ENCODE measurements at places on chromosomes 3 and 15.

- no peak for DNase-seq
Measured at GRCh38 chr15:86018679-86019078, 61.0 kb upstream of the AGBL1 start.

DNA sequence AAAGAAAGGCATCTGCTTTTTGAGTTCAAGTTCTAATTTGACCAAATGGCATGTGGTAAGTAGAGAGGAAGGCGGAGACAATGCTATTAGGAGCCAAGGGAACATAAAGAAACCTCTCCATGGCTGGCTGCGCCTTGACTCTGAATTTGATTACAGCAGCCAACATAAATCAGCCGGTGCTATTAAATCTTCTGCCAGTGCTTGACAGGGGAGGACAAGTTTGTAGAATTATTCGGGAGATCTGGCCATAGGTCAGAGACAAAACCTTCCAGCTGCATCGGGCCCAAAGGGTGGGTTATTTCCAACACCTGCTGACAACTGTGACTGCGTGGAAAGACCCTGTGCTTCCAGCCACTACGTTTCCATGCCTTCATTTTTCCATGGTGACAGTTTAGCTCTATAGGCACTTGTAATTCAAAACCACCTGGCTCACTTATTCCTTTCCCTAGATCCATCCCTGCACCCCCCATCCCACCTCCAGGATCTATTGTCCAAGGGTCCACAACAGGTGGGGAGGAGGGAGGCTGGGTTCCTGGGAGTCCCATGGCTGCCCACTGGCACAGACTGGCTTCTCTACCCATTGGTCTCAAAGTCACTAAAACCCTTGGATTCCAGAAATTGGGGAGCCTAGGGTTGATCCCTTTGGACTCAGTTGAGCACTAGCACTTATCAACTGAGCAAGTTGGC is 15.9 kb downstream of the COLQ start:
- DNase-seq = no peak

GRCh38 chr3:123667784-123668183 is 82.9 kb upstream of the HACD2 start:
- no peak for DNase-seq

DNA sequence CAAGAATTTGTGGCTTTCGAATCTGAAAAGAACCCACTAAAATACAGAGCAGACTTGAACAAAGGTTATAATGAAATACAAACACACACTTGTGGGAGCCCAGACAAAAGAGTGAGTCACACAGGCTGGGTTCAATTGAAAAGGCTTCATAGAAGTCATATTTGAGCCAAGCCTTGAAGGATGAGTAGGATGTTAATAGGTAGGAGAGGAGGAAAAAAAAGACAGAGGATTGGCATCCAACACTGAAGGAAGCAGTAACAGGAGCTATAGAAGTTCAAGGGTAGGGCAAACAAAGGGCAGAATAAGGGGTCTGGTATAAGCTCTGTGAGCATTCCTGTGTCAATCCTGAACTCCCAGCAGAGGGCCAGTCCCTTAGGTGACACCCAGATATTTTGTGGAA is 325.4 kb downstream of the FOXP1 start:
- DNase-seq = no peak

DNA sequence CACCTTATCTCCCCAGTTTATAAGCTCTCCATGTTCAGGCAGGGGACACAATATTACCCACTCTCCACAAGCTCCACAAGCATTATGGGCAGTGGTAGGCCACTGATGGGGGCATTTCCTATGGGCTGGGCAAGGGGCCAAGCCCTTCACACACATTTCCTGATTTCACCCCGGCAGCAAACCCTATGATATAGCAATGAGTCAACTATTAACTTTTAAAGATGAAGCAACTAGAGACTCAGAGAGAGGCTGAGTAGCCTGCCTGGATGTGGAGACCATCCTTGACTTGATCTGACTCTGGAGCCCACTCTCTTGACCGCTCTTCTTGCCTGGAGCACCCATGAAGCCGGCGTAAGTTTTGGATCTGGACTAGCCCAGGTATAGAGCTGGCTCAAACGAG is 27.4 kb downstream of the FOXL2NB start:
- DNase-seq = no peak

DNA sequence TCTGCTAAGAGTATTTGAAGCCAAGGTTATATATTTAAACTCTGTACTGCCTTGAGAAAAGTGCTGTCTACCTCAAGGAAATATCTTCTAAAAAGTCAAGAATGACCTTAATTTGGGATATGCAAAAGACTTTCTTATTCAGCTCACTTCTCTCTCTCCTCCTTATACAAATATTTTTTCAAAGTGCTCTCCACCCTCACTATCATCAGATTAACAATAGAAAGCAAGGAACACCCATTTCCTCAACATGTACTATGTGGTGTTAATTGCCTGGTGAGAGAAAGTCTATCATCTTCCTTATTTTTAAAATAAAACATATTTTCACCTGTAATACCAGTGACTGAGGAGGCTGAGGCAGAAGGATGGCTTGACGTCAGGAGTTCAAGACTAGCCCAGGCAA is 44.4 kb upstream of the RSL24D1 start:
- DNase-seq = no peak

GRCh38 chr3:180246688-180247195 is 210.0 kb upstream of the PEX5L start:
- DNase-seq = no peak

DNA sequence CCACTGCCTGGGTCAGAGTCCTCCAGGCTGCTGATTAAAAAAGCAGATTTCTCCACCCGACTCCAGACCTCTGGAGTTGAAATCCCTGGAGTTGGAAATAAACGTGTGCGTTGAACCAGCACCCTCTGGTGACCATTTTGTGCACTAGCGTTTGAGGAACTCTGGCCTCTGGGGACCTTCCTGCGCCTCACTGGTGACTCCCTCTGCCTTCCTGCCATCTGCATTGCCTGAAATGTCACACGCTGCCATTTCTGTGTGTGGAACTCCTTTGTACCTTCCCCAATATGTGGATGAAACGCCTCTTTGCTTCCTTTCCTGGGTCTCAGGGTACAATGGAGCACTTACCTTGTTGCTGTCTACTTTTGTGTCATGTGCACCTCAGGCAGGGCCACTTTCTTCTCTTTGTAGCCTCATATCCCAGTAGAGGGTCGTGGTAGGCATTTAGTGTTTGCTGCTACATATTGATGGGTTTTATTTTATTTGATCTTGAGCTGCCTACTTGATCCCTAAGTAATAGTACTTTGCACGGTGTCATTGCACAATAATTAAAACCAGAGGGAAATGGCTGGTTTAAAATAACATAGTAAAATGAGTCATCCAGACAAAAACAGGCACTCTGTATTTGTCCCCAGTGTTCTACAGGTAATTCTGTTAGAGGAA is 56.8 kb downstream of the GPR171 start:
- DNase-seq = peak; percentile 27

DNA sequence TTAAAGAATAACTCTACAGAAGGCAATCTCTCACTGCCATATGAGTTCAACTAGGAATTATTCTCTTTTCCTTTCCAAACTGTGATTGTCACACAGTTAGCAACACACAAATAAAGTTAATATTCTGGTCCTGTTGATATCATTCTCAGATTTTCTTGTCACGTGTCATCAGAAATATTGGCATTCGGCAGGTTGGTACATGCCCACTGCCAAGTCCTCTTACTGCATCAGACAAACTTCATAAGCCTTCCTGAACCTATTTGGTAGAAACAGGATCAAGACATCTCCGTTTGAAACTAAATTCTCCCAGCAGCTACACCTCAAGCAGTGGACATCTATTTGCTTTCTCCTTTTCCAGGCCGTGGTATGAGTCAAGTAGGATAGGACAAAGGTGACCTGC is 177.9 kb upstream of the SOX2 start:
- no peak for DNase-seq

- no peak for DNase-seq
Measured at GRCh38 chr3:181311186-181311585, 321.6 kb upstream of the DNAJC19 start.

DNA sequence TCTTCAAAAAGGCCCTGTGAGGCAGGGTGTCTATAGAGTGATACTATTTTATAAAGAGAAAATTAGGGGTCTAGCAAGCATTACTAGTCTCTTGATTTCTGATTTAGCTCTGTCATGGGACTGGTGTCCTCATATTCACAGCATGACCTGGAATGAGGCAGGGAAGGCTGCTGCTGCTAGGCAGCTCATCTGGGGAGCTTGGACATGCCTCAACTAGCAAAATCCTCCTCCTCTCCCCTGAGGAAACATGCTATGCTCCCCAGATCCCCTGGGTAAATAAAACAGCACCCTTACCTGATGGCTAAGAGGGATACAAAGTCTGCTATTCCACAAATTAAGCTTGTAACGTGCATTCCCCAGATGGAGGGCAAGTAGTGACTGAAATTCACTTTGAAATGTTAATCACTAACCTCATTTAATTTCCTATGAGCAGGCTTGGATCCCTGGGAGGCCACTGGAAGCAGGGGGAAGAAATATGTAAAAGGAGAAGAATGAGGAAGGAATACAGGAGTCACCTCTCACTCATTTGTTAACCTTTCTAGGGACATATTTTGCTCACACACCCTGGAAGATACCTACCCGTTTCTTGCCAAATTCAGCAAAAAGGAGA is 709.4 kb downstream of the SQOR start:
- DNase-seq = no peak

DNA sequence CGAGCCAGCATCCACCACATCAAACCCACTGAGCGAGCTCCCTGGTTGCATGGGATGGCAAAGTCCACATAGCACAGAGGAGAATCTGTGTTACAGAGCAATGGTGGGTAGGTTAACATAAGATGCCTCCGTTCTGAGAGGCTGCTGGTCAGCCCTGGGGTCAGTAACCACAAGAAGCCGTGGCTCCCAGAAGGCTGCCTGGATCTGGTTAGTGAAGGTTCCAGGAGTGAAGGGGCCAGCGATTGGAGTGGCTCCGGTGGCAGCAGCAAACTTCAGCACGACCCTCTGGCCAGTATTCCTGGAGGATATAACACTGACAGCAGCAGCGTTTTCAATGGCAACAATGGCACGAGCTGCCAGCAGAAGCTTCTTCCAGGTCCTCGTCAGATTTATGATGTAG is 18.4 kb upstream of the PIGZ start:
- DNase-seq = no peak

DNA sequence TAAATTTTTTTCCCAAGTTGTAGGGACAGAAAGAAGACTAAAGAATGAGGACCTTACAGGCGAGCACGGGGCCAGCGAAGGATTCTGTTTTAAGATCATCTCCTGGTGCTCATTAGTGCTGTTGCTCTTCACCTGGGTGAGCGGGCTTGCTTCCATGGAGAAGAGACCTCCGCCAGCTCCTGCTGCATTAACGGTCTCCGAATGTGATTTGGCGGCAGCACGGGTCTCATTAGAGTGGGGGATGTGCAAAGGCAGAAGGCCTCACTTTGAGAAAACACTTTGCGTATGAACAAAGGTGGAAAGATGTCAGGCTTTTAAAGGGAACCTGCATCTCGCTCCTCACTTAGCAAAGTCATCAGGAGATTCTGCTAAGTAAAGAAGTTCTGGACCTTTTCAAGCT is 753.4 kb upstream of the CFAP20DC start:
- no peak for DNase-seq

DNA sequence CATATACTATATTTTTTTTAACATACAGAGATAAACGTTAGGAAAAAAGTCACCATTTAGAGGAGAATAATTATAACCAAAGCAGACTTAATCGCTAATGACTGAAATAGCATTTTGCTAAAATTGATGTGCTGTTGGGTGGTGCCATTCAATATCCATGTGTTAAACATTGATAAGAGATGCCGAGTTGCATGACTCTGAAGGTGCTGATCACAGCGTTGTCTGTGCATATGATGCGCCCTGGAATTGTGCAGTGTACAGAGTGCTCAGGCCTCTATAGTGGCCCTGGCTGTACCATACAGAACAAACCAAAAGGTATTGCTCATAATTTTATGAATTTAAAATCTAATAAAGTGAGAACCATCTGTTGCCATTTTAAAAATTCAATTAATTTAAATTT is 168.3 kb downstream of the MEIS2 start:
- no peak for DNase-seq

Measured in activated T-helper 9 cell treated with anti-CD3 and anti-CD28 coated beads, Interleukin-2, amount 50 U/mL, for 16 hours (primary cell).